ENCODE measurements at places on chromosomes 11 and 22.

DNA sequence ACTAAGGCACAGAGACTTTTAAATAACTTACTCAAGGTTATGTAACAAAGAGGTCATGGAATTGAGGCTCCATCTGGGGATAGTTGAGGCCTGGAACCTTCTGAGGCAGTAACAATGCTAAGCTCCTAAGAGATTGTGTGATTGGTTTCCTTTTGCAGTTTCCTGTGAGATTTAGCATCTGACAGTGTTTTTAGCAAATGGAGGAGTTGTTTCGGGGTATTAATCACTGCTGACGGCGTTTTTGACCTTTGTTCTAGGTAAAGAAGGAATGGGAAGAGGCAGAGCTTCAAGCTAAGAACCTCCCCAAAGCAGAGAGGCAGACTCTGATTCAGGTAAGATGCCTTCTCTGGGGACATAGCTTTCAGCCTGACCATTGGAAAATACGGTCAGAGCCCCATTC, 32.1 kb upstream of the ST14 start:
- DNase-seq, result no peak

DNA sequence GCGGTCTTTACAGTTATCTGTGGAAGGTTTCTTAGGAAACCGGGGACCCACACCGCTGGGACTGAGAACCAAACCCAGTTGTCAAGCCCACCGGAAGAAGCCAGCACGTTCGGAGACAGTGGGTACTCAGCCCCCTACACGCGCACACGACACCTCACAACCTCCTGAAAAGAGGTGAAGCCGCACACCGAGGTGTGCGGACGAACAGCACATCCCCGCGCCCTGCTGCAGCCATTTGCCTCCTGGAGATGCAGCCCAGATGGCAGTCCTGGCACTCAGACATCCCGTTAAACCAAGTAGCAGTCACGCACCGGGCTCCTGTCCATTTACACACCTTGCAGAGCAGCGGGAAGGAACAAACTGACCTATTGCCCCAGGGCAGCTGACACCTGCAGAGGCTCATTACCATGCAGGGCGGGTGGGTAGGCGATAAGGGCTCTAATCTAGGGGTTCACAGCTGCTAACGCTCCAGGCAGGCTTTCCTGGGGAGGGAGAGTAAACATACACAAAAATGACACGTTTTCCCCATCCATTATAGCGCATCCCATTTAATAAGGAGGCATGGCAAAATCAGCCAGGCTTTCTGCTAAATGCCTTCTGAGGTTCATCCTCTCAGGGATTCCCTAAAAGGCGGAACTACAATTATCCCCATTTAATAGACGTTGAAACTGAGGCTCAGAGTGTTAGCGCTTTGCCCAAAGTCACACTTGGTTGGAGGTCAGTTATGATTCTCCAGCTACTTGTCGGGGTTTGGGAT, 864 bp upstream of the EHBP1L1 start:
- DNase-seq, result no peak

DNA sequence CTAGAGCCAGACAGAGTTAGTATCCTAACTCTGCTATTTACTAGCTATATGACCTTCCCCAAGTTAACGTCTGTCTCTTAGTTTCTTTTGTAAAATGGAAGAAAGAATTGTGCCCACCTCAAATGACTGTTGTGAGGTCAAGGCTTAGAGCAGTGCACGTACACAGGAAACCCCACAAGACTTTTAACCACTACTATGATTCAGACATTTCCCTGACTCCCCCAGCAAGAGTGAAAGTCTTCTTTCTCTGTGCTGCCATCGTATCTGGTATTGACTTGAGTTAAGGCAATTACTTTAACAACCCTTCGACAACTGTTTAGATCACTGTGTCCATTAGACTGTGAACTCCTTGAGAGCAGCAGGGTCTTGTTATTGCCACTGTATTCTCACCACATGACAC, 2.6 kb upstream of the OR52W1 start:
- DNase-seq, result no peak

DNA sequence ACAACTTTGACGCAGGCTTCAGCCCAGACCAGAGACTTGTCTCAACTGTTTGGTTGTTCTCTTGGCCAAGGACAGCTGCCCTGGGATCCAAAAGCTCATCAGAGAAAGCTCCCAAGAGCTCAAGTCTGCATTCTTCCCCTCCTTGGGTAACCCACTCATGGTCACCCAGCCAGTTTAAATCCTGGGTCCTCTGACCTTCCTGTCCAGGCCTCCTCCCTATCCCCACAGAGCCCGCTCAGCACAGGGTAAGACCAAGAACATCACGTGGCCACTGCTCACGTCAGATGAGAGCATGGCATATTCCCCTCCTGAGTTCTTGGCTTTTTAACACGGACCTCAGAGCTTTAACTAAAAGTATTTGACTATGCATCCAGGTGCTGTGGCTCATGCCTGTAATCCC, 25.8 kb downstream of the TSKU start:
- DNase-seq, result no peak

DNA sequence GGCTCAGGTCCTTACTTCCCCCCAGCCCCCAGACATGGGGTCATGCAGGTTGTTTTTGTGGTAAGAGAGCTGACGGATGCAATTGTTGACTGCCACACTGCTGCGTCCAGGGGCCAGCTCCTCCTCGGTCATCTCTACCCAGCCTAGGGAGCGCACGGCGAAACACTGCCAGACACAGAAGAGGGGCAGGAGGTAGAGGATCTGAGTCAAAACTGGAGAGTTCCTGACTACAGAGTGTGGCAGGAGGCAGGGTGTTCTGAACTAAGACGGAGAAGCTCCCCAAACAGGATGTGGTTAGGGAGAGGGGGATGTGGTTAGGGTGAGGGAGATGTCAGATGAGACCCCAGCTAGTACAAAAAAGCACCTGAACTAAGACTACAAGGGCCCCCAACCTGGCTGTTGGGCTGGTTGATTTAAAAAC, 12.3 kb downstream of the SMPD1 start:
- no peak for DNase-seq

DNA sequence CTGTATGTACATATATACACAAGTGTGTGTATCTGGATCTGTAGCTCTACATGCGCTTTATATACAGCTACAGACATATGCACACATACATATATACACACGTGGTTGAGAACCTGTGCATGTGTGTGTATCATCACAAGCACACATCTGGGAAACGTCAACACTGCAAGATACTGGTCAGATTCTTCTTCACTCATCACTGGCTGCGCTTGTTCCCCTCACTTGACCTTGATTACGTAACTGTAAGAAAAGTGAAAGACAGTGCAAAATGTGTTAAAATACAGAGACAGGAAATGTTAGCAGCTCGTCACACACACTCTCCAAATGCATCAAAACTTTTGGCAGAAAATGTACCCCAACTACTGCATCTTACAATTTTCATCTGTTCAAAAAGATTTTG, 51.9 kb upstream of the MN1 start:
- DNase-seq, result no peak

GRCh38 chr11:132788816-132789325, 743.4 kb downstream of the OPCML start:
- DNase-seq, result no peak

- DNase-seq, result no peak
Observed at GRCh38 chr22:22941831-22942510, 54.4 kb downstream of the IGLL5 start.

- no peak for DNase-seq
Observed at GRCh38 chr11:132332521-132332920, 962.1 kb downstream of the NTM start.

DNA sequence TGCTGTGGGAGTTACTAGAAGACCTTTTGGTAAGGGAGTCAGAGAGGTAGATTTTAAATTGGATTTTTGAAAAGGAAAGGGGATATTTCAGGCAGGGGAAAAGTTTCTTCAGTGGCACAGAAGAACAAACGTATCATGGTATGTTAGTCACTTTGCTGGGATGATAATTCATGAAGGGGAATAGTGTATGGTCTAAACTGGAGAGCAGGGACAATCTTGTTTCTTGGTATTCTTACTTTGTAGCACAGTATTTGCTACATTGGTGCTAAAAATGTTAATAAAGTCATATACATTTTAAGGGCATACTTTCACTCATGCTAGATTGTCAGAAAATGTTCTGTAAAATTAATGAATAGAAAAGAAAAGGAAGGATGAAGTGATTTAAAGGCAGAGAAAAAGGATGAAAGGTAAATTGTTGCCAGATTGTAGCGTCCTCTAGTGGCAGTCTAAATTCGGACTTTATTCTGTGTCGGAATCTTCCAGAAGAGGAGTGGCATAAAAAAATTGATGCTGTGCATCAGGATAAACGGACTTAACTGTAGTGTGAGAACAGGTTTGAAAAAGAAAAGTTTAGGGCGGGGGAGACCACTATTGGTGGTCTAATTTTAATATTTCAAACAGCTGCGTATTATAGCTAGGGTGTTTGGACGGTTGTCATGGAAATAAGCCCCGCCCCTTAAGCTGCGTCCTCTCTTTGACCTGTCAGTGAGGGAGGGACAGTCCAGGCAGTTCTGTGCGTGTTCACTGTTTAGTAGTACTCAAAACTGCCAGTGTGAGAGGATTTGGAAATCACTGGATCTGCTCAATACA, at the start of gene BCO2:
Gene BCO2, plus strand, starts transcription at position 724 of the 810 bp plus-strand sequence. CDS start 90 bp downstream, outside the sequence.
- DNase-seq, result peak; percentile 15

DNA sequence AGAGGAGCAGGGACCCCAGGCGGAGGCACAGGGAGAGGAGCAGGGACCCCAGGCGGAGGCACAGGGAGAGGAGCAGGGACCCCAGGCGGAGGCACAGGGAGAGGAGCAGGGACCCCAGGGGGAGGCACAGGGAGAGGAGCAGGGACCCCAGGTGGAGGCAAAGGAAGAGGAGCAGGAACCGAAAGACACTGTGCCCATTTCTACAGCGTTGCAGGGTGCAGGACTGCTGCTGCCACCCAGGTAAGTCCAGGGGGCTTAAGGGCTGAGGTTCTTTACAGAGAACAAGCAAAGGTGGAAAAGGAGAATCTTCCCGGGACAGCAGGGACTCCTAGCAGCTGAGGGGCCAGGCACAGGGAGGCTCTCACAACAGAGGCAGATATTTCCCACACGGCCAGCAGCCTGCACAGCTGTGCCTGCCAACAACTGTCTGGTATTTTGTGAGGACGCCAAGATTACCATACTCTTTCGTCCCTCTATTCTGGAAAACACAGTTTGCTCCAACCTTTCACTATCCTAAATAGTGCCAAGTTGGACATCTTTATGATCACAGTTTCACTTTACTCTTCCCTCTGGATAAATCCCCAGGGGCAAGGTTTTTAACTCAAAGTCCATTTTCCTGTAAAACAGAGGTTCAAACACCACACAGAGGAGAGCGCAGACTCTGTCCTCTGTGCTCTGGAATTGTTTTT, 39.4 kb downstream of the SHANK2 start:
- no peak for DNase-seq

- no peak for DNase-seq
Observed at GRCh38 chr11:96063886-96064285, 140.0 kb upstream of the MTMR2 start.

- no peak for DNase-seq
Observed at GRCh38 chr11:84339796-84340195, 1053.6 kb upstream of the CCDC90B start.

DNA sequence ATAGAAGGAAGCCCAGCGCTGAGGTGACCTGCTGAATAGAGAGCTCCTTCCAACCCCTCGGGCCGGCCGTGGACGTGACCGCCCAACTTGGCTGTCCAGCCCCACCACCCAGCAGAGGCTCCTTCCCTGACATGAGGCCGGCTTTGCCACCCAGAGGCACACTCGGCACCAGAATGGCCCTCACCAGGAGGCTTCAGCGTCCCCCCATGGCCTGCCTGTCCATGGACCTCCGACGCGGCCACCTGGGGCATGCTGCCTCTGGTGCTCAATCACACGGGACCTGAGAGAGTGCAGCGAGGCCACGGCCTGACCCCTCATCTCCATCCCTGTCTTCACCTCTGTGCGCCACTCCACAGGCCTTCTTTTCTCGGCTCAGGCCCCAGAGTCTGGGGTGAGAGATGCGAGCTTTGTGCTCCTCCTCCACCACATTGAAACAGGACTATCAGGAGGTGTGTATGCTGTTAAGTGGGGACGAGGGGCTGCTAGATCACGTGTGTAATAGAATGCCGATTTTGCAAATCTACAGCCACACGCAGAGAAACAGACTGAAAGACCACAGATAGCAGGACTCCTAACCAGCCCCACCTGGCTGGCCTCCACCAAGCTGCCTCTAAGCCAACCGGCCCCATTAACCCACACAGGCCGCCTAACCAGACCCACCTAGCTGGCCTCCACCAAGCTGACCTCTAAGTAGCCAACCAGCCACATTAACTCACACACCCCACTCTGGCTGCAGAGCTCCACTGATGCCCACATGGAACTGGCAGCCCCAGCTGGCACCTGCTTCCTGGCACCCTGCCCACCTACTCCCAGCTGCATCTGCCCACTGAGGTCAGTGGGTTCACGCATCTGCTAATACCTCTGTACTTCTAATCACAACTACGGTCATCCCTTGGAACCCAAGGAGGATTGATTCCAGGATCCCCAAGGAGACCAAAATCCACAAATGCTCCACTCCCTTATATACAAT, 20.7 kb downstream of the LINC01488 start:
- DNase-seq, result no peak

GRCh38 chr22:33921525-33922348, 1.5 kb upstream of the LARGE1 start:
- peak; percentile 44 for DNase-seq

DNA sequence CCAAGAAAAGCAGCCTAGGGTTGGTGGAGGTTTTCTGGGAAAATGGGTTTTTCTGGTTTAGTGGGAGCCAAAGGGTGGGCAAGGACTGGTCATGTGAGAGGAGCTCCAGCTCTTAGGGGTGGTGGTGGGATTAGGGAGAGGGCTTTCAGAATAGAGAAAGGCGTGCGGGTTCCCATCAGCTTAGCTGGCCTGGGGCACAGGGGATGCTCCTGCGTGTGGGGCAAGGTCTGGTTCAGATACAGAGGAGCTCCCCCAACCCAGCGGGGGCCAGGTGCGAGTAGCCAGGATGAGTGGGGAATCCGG, 644 bp downstream of the TMEM134 start:
- no peak for DNase-seq

DNA sequence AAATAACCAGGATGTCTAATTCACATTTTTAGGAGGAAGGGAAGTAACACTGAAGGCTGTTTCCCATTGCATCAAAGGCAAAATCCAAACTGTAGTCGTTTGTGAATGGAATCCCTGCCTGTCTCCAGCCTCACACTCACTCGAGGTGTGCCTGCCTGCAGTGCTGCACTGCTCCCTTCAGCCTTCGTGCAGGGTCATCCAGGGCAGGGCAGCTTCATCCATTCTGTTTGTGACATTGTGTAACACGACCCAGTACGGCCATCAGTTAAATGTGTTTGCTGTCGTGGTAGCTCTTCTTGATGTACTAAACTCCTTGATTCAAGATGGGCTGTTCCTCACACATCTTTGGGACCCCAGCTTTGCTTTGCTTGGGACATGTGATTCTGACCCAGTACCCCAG, 34.3 kb downstream of the LDLRAD3 start:
- DNase-seq, result no peak
